Mesangial cell (primary cell): ENCODE measurements at places on chromosomes 11 and 22. TPM values are rescaled to one million over a fixed set of nuclear protein-coding genes. Genes with fewer than 3 reads are reported as not detected.

Gene ARHGAP20
- 0.65 and 1.5 TPM in 2 replicates for total RNA-seq

Gene LAYN
- 14.3 and 18.5 TPM in 2 replicates for total RNA-seq

Gene SLC22A6
- not detected in 2 replicates for total RNA-seq

Gene GDPD4
- total RNA-seq = not detected in 2 replicates

Gene TSGA10IP
- not detected in 2 replicates for total RNA-seq

Gene PKDREJ
- total RNA-seq = not detected in 2 replicates

Gene CCDC87
- 0.16 and 0.76 TPM in 2 replicates for total RNA-seq

Gene SHISA8
- not detected in 2 replicates for total RNA-seq

Gene OR52E8
- not detected in 2 replicates for total RNA-seq

Gene PHF21B
- total RNA-seq = 0.16 TPM in 1 of 2 replicates, not detected in the other

Gene YAP1
- total RNA-seq = 140 and 143 TPM in 2 replicates

Gene HIRA
- total RNA-seq = 24.6 and 26.0 TPM in 2 replicates

Gene IGLL1
- not detected in 2 replicates for total RNA-seq

Gene MIOX
- total RNA-seq = 0.33 and 1.5 TPM in 2 replicates

Gene PLAAT4
- 7.5 and 51.5 TPM in 2 replicates for total RNA-seq

Gene OR51I2
- not detected in 2 replicates for total RNA-seq

Gene SCGB1D2
- total RNA-seq = not detected in 2 replicates

Gene MRGPRX3
- total RNA-seq = not detected in 2 replicates

Gene CCDC73
- not detected in 2 replicates for total RNA-seq

Gene PRG2
- not detected in 2 replicates for total RNA-seq

Gene MOV10L1
- under 0.01 and 0.76 TPM in 2 replicates for total RNA-seq

Gene KBTBD4
- total RNA-seq = 20.4 and 21.5 TPM in 2 replicates

Gene OOSP4B
- total RNA-seq = not detected in 2 replicates

Gene POTEH
- not detected in 2 replicates for total RNA-seq

Gene F2
- total RNA-seq = 0.13 TPM in 1 of 2 replicates, not detected in the other

Gene MMP27
- total RNA-seq = not detected in 2 replicates

Gene ARHGAP42
- 21.7 and 27.5 TPM in 2 replicates for total RNA-seq

Gene TIMM10B
- 26.2 and 42.4 TPM in 2 replicates for total RNA-seq

Gene ST3GAL4
- total RNA-seq = 24.4 and 32.3 TPM in 2 replicates

Gene TMEM191C
- 0.98 and 1.3 TPM in 2 replicates for total RNA-seq

Gene OR2AG2
- total RNA-seq = under 0.01 and 0.13 TPM in 2 replicates

Gene TTC36
- 0.38 and 0.49 TPM in 2 replicates for total RNA-seq

Gene KREMEN1
- 5.7 and 8.1 TPM in 2 replicates for total RNA-seq

Gene CD6
- 0.25 and 0.33 TPM in 2 replicates for total RNA-seq

Gene GVQW3
- 0.49 and 1.1 TPM in 2 replicates for total RNA-seq

Gene SMIM35
- not detected in 2 replicates for total RNA-seq

Gene KCNJ1
- total RNA-seq = 0.13 TPM in 1 of 2 replicates, not detected in the other

Gene CTSW
- total RNA-seq = 0.81 TPM in 1 of 2 replicates, not detected in the other

Gene SHISAL1
- under 0.01 TPM in 2 replicates for total RNA-seq
